ENCODE measurements at places on chromosomes 5 and 9.

DNA sequence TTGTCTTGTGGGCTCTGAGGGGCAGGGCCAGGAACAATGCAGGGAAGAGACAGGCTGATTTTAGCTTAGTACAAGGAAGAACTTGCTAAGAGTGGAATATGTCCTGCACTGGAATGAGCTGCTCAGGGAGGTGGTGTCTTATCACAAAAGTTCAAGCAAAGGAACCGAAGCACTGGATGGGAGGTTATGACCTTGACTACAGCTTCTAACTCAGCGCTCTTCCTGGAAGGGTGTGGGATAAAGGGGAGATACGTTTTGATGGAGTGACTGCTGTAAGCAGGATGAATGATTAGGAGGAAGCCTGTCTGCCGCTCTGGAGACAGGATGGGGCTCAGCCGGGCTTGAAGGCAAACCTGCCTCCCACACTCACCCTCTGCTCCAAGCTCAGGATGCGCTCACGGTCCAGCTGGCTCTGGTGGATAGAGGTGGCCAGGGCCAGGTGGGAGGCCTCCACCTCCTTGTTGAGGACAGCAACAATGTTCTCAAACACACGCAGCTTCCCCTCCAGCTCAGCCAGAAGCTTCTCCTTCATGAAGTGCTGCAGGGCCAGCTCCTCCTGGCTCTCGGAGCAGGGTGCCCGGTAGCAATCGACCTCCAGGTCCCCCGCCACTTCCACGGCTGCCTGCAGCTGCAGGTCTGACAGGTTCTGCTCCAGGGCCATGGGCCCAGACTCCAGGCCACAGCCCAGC, 13.5 kb downstream of the TRAF1 start:
- DNase-seq = no peak

- DNase-seq = no peak
Measured at GRCh38 chr5:150153957-150154617, 1.6 kb downstream of the PDGFRB start.

DNA sequence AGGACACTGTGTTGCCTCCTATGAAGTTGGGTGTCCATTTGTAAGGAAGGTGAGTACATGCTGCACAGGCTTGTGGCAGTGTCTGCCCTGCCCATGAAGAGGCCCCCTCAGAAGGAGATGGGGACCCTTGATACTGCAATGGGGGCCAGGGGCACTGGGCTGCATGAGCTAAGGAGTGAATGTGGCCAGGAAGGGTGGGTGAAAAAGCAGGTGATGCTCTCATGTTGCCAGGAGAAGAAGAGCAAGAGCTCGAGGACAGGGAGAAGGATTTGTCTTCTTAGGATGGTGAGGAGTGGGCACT, 76.1 kb downstream of the NSUN2 start:
- DNase-seq = no peak

GRCh38 chr9:8391566-8391965, 592.0 kb upstream of the DMAC1 start:
- no peak for DNase-seq

DNA sequence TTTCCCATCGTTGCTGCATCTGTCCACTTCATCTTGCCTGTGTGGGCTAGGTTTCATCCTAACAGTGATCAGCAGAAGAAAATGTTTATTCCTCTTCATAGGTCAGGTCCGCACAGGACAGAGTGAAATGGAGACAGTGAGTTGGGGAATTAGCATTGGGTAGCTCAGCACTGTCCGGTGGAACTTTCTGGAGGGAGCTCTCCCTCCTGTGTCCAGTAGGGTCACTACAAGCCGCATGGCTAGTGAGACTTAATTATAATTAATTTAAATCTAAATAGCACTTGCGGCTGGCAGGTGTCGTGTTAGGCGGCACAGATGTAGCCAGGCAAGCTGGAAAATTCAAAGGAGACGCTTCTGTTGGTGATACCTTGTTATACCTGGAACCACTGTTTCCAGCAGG, 48.4 kb downstream of the CFAP77 start:
- no peak for DNase-seq

DNA sequence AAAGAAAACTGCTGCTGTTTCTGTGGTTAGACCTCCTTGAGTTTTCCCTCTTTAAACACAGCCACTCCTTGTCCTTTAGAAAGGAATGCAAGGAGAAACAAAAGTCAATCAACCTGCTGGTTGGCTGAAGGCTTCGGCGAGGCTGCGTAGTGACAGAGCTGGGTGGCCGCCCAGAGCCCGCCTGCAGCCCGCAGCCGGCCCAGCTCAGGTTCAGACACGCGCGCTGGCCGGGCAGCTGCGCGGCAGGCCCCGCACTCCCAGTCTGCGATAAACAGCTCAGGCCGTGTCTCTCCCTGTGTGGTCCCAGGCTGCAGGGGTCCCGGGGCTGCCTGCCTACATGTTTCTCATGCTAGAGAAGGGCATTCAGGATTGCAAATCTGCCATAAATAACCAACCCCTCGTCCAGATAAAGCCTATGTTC, 115.4 kb downstream of the HSD17B3 start:
- no peak for DNase-seq

- no peak for DNase-seq
Measured at GRCh38 chr9:89529243-89530035, 31.5 kb upstream of the SEMA4D start.

DNA sequence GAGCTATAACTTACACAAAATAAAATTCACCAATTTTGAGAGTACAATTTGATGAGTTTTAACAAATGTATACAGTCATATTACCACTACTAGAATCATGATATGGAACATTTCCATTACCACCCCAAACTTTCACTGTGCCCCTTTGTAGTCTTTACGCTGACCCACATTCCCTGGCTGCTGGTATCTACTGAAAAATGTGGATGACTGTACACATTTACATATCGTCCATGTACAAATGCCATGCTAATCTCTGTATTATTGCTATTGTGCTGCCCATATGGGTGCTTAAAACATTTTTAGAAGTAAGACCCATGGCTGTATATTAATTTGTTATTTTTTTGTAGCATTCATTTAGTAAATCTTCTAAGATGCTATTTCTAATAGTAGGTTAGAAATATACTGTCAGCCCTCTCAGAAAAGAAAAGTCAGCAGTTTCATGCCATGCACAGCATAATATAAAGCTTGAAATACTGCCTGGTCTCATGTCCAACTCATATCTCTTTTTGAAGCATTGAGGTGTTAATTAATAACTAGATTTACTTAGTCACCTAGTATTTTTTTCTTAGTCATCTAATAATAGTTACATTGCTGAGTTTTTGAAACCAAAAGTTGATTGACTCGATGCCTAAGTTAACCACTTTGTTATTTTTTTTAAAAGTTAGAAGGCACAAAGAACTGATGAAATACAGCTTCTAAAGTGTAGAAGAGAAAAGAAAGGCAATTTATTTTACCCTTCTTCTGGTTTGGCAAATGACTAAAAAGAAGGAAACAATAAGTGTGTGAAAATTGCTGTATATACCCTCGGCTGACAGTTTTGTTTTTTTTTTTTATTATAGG, 188.3 kb upstream of the MEF2C start:
- DNase-seq = no peak

Measured in C1 segment of cervical spinal cord (tissue), 14 donors.